ENCODE measurements at places on chromosomes 6 and 20. TPM values are rescaled to one million over a fixed set of nuclear protein-coding genes. Genes with fewer than 3 reads are reported as not detected.

- no peak for DNase-seq
These were observed 5.7 kb downstream of the KCNQ5 start for GRCh38 chr6:72627539-72627938.

- no peak for DNase-seq
These were observed 315.9 kb downstream of the TFAP2A start for GRCh38 chr6:10098756-10099528.

DNA sequence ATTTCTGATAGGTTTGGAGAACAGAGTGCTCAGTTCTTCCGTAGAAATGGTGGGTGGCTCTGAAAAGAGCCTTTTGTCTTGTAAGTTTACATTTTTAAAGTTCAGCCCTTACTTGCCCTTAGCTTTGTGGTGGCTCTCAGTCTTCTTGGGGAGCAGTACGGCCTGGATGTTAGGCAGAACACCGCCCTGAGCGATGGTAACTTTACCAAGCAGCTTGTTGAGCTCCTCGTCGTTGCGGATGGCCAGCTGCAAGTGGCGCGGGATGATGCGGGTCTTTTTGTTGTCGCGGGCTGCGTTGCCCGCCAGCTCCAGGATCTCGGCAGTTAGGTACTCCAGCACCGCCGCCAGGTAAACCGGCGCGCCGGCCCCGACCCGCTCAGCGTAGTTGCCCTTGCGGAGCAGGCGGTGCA is 19.5 kb downstream of the OR2B2 start:
- no peak for DNase-seq

DNA sequence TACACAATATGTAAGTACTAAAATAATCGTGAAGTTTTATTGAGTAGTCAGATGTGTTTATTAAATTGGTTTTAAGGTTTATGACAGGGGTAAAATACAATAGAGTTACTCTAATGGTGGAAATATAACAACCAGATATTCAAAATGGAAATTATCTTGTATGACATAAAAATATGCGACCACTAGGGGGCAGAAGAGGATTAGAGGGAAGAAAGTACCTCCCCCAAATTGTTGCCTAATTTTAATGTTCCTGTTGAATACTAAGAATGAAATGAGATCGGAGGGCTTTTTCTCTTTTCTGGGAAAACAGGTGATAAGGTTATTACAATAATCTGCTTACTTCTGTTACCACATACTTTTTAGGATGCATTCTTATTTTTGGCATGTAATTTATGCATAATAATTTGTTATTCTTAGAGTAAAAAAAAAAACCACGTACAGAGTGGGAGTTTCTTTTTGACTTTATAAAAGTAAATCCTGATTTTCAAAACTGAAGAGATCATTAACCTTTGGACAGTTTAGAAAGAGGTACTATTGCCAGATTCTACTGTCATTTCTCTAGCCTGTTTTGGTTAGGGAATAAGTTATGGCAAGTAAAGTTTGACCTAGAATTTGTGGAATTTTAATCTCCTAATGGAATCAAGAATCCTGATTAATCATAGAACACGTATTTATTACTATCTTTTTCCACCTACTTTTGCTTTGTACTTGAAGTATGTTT is 159.2 kb downstream of the CD109 start:
- DNase-seq, result no peak

DNA sequence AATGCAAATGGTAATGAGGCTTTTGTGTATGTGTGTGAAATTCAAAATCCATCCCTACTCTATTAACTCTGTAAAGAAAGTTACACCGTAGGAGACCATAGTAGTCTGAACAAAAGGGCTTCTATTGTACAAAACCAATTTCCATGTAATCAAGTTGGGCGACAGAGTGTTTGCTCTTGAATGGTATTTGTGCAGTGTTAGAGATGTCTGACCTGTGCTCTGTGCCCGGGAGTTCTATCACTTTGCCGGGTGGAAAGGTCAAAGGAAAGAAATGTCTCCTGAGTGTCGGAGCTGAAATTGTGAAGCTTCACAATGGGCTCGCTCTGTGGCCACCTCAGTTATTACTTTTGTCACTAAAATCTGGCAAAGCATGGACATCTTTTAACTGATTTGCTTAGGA is 312.0 kb downstream of the SAMD5 start:
- DNase-seq, result no peak

GRCh38 chr6:33705955-33706725 is 5.4 kb downstream of the UQCC2 start:
- no peak for DNase-seq

- no peak for DNase-seq
These were observed 136.8 kb upstream of the TCF21 start for GRCh38 chr6:133752129-133752528.

GRCh38 chr20:50438986-50439407 is 71.2 kb upstream of the PTPN1 start:
- DNase-seq, result no peak

DNA sequence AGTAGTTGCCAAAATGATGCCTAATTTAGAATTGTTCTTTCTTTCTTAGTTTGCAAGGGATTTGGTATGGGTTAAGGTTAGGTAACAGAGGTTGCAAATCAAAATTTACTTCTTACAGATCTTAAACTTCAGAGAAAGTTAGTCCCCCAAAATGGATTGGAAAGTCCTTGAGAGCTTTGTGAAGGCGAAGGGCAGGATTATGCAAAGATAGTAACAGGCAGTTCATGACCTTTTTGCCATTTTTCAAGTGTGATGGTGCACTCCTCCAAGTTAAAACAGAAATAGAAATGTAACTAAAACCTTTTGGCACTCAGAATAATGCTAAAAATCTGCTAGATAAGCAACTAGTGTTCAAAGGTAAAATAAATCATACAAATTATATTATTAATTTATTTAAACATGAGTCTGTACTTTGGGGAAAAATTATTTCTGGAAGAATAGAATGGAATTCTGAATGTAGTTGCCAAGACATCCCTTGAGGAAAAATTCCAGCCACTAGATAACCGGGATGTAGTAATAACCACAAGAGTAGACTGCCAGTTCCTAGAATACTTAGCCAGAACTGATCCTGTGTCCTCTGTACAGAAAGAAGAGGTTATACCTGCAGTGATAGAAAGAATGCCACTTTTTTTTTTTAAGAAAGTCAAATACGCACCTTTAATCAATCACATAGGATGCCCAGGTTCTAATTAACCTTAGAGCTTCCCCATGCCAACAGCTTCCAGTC is 31.8 kb upstream of the DAAM2 start:
- no peak for DNase-seq

- DNase-seq, result no peak
These were observed 20.2 kb upstream of the REV3L start for GRCh38 chr6:111503194-111503593.

GRCh38 chr6:147664092-147664491 is 155.6 kb downstream of the SAMD5 start:
- no peak for DNase-seq

GRCh38 chr6:129978148-129978916 is 40.0 kb upstream of the L3MBTL3 start:
- no peak for DNase-seq

GRCh38 chr6:112206110-112206458 is 48.3 kb downstream of the LAMA4 start:
- DNase-seq, result no peak

MCHR2 gene
- not detected for total RNA-seq

CST4 gene
- total RNA-seq, result not detected

RING1 gene
- total RNA-seq, result 24.9 TPM

FRK gene
- 1.7 TPM for total RNA-seq

APOBEC2 gene
- not detected for total RNA-seq

SPACA1 gene
- total RNA-seq, result not detected

B3GAT2 gene
- total RNA-seq, result 0.03 TPM

TAP1 gene
- 194 TPM for total RNA-seq

LIN28B gene
- 0.05 TPM for total RNA-seq

EYA4 gene
- not detected for total RNA-seq

SOBP gene
- total RNA-seq, result 0.96 TPM
